ENCODE measurements at places on chromosomes 12 and 14.

DNA sequence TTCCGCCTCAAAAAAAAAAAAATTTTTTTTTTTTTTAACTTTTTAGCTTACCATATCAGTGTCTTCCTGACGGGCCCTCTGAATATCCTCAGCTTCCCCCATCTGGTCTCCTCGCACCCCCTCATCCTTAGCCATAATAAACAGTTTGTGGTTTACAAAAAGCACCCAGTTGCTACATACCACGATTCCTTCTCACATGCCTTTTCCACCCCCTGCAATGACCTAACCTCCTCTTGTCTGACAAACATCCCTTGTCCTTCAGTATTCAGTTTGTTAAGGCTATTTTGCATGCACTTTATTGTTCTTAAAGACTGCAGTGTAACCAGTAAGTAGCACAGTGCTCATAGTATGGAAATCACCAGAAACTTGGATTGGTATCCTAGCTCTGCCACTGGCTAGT, 88.5 kb downstream of the PPM1H start:
- no peak for DNase-seq

DNA sequence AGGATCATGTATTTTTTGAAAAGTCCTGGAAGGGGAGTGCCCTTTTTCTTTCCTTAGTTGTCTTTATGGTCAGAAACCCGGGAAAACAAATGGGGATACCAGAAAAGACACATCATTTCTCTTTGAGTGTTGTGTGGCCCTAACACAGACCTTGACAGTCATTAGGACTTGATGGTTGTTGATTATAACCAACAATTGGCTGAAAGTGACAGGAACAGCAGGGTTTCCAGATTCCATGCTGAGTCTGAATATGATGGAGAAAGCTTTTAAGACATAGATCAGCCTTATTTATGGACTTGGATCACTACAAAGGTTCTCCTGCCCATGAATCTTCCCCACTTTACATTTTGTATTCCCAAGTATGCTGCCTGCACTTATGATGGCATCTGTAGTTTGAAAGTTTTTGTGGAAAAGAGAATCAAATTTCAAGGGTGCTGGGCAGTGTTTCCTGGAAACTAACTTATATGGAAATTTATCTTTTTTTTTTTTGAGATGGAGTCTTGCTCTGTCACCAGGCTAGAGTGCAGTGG, 30.4 kb downstream of the POLR3B start:
- DNase-seq, result no peak

GRCh38 chr12:98856897-98857540, 211.9 kb downstream of the APAF1 start:
- no peak for DNase-seq

DNA sequence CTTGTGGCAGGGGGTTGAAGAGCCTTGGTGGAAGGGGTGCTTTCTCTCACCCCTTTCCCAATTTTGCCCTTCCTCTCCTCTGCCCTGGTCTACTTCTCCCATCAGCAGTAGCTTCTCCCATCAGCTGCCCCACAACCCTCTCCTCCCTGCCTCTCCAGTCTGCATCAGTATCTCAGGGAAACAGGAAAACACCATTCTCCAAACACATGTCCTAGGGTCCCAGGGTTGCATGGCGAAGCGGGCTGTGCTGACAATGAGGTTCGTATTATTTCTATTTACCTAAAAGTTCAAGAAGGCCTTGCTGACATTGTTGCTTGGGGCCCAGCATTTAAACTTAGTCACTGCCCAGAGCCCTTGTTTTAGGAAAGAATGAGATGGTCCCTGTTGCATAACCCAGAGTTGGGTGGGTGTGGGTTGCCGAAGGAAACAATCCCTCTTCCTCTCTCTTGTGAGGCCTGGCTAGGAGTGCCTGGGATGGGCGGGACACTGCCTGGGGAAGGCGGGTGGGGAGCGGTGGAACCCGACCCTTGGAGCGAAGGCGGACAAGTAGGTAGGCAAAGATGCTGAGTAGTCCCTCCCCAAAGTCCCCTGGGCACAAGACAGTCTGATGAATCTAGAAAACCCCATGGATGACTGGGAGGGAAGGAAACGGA, 1.3 kb upstream of the IGFBP6 start:
- DNase-seq, result no peak

DNA sequence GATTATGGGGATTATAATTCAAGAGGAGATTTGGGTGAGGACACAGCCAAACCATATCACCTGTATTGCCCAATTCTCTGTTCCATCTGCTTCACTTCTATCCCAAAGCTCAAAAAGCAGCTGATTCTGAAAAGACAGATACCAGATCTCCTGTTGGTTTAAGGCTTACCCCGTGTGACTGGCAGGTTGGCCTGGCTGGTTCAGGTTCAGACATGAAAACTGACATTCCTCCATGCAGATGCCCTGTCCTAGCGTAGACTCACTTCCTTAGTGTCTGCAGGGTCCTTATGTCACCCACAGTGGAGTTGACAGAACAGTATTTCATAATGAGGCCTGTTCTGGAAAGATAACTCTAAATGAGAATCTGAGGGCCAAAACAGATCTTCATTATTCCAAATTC, 61.1 kb upstream of the FLRT2 start:
- DNase-seq, result no peak

DNA sequence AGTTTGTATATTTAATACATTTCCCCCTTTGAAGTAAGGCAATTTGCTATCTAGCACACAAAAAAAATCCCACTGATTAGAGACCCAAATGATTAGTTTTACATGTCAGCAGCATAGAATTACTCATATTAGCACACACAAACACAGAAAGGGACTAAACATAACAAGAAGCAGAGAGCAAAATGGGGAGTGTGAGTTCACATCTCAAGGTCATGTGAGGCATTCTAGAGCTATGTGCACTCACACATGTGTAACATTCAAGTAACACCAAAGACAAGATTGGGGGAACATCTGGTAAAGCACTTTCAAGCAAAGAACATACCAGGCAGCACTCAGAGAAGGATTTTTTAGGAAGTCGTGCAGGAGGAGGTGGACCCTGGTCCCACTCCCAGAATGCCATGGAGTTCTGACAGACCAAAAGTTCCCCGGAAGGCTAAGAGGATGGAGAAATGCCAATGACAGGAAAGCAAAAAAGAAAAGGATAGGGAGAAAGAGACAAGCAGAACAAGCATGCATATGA, 105.8 kb upstream of the SINHCAF start:
- DNase-seq, result no peak

GRCh38 chr14:102668291-102668873, 75.9 kb downstream of the RCOR1 start:
- no peak for DNase-seq

GRCh38 chr14:77659831-77660230, 43.4 kb upstream of the SPTLC2 start:
- no peak for DNase-seq

DNA sequence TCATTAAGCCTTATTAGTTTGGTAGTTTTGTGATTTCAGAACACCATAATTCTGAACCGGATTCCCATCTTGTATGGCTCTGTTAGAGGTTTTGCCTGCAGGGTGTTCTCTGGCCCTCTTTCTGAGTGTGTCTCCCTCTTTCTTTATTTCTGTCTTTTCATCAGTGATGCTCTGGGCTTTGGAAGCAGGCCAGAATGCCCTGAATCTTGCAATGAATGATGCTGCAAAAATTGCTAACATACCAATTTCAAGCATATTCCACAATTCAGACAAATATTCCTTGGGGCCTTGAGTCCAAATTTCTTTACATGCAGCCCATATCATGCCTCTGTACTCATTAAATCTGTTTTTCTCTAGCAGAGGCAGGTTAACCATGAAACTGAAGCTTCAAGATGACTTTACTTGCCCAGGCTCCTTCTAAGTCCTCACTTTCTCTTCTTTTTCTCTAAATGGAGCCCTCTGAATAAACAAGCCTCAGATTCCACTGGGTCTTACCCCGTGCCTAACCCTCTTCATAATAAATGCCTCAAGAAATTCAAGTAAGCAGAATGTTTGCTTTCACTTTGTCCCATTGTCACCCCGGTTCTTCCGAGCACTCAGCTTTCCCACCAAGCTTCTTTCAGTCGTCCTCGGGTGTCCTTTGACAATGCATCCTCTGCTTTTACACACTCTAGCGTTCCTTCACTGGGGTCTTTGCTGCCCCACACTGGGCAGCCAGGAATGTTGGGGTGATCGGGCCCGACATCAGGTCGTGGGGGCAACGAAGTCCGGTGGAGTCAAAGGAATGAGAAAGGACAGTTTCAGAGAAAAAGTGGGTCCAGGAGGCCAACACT, 78.8 kb upstream of the SLC38A4 start:
- DNase-seq, result no peak

GRCh38 chr14:92389598-92390158, 66.7 kb downstream of the SLC24A4 start:
- no peak for DNase-seq

- DNase-seq, result no peak
These were observed 125.0 kb downstream of the CCDC60 start for GRCh38 chr12:119459481-119459880.

GRCh38 chr12:13472690-13473089, 276.2 kb downstream of the EMP1 start:
- no peak for DNase-seq
